ENCODE measurements at places on chromosomes 3 and 15.

- no peak for DNase-seq
Observed at GRCh38 chr3:38468765-38469164, 15.1 kb downstream of the ACVR2B start.

GRCh38 chr3:170622369-170623159, 36.7 kb upstream of the SLC7A14 start:
- no peak for DNase-seq

GRCh38 chr15:92112180-92112579, 258.7 kb downstream of the SLCO3A1 start:
- no peak for DNase-seq

DNA sequence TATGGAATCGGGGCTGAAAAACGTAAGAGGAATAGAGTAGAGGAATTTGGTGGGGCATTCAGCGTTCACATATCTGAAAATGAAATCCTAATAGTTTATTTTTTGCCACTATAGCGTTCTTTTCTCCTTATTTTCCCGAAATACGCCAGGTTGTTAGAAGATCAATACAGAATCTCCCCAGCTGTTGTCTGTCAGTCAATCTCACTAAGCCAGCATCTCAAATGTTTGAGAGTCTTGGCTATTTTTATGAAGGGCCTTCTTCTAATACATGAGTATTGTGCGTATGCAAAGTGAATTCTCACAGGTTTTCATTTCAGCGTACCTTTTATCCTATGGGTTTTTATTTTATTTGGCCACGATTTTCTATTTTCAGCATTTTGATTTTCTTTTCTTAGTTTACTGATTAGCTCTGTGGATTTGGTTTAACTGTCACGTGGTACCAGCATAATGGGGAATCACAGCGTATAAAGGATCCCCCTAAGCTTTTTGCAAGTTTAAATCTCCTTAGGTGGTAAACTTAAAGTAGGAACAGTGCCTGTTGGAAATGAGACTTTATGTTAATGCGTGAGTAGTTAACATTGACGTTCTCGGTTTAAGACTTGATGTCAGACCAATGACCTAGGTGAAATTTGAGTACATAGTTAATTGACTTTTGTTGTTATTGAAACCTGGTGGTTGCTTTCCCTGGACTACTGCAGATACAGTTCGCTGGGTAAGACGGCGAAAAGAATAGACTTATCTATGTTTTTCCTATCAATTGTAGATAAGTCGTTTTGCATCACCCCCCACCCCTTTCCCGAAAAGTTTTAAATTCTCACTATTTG, 1.3 kb downstream of the FXR1 start:
- no peak for DNase-seq

DNA sequence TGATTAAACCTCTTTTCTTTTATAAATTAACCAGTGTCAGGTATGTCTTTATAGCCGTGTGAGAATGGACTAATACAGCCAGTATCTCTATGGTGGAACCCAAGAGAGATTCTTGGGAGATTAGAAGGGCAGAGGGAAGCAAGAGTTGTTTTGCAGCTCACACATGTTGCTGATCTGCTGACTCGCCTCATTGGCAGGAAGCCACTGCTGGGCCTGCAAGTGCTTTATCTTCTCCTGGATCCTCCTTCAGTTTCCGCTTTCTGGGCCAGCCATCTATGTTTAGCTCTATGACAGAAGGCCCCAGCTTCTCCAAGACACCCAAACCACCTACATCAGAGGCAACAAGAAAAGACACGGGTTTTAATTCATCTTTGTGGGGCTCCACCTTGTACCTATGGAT, 23.4 kb upstream of the GALNT15 start:
- no peak for DNase-seq

- no peak for DNase-seq
Observed at GRCh38 chr3:44000586-44000985, 241.1 kb upstream of the TOPAZ1 start.

- no peak for DNase-seq
Observed at GRCh38 chr3:38579551-38580449, 69.7 kb downstream of the SCN5A start.

- DNase-seq = no peak
Observed at GRCh38 chr3:189232790-189233189, 61.0 kb downstream of the TPRG1 start.

GRCh38 chr3:117728226-117728625, 1018.6 kb downstream of the TUSC7 start:
- DNase-seq = no peak

DNA sequence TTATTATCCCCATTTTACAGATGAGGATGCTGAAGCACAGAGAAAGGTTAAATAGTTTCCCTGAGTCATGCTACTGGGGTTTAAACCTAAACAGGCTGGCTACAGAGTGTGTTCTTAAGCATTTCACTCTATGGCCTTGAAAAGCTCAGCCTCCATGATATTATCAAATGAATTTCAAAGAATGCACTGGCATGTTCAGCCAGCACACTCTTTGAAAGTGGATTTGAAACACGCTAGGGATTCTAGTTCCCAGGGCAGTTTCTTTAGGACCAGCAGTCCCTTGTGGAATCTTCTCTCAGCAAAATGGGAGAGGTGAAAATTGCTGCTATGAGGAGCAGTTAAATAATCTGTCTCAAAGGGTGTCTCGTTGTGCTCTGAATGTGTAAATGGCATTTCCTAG, 213.3 kb downstream of the EPHB1 start:
- DNase-seq = no peak

DNA sequence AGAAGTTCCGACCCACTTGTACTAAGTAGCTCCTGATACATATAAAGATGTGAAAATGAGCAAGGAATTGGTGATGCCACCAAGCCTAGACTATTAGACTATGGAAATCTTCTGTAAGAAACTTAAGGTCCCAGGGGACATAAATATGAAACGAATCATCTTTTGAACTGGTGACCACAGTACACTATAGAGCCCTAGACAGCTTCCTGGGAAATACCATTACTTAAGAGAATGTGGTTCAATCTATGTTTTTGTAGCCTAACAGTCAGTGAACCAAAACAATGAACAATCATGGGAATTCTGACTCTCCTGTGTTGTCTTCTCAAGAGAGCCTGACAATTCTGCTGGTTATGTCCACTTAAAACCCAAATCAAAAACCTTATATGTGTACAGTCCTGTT, 191.6 kb downstream of the GREM1 start:
- no peak for DNase-seq

- DNase-seq = no peak
Observed at GRCh38 chr3:1216856-1217255, 124.0 kb downstream of the CNTN6 start.

- DNase-seq = no peak
Observed at GRCh38 chr3:177905173-177906125, 630.8 kb upstream of the KCNMB2 start.

DNA sequence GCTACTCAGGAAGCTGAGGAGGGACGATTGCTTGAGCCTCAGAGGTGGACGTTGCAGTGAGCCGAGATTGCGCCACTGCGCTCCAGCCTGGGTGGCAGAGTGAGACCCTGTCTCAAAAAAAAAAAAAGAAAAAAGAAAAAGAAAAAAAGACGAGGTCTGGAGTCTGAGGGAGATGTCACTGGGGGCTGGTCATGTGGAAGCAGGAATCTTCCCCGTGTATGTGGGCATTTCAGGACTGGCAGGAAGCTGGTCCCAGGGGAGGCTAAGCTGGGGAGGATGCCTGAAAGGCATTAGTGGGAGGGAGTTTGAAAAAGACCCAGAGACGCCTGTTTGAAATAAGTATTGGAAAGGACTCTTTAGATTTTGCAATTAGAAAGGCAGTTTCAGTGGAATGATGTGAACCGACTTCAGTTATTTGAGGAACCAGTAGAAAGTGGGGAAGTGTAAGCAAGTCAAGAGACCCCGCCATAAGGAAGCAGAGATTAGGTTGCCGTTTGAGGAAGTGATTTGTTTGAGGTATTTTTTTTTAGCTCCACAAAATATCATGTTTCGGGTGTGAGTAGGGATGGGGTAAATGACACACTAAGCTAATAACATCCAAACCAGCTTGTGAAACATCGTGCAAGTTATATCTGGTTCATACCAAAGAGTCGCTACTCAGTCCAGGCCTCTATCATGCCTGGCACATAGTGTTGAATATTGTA, 55.5 kb downstream of the ST6GAL1 start:
- DNase-seq = no peak

DNA sequence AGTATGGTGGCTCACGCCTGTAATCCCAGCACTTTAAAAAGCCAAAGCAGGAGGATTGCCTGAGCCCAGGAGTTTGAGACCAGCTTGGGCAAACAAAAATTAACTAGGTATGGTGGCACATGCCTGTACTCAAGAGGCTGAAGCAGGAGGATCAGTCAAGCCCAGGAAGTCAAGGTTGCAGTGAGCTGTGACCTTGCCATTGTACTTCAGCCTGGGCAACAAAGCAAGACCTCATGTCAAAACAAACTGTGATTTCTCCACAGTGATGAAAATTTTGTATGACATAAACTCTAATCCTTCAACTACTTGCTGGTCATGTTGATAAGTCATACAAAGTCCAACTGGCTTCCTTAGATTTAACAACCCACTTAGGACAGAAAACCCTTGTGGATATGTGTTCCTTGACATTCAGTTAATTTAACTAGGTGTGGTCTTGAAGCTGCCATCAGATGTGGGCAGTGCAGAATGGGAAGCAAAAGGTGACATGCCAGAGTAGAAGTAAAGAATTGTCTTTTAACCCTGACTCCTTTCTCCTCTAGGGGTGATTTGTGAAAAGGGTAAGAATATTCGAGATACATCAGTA, 263.3 kb downstream of the PTPRG start:
- DNase-seq = no peak

DNA sequence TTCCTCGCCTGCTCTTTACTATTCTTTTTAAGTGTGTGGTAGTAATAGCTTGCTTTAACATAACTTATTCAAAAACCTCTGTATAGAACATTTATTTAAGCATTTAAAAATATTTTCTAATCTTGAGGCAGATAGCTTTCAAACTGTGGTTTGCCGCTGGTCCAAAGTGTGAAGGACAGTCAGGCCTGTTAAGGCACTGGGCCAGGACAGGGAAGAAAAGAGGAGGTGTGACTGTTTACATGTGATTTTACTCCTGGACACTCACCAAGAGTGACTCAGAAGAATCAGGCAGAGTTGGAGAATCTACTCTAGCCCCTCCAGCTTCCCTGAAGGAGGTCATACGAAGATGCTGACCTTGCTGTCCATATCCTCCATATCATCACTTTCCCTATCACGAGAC, 44.7 kb downstream of the CEP152 start:
- DNase-seq = no peak

DNA sequence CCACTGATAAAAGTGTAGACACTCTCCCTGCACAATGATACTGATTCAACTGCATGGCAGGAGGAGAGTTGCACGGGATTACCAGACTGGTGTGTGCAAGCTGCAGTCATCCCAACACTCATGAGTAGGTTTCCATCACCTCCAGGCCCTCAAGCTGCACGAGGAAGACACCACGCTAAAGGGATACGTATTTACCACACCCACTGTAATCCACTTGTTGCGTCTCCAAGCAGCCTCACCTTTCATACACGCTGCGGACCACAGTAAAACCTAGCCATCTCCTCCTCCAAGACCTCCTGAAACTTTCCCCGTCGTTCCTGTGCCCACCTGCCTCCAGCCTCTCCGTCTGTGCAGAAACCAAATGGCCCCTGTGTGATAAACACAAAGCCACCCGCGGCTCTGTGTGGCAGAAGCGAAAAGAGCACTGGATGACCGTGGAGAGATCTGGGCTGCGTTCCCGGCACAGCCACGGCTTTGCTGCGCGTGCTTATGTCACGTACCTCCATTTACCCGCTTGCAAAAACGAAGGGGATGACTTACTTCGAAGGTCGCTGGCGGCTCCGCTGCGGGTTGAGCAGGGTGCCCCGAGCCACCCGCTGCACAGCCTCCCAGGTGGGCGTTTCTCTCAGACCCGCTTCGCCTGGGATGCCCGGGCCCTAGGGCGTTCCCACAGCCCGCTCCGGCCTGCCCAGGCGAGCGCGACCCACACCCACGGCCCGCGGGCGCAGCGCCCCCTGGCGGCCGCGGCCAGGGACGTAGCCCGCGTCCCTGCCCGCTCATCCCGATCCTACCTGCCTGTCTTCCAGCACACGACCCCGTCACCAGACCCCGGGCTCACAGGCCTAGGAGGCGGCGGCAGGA, 643 bp downstream of the ABCC5 start:
- DNase-seq = peak; percentile 47

GRCh38 chr3:78178740-78179363, 1139.0 kb downstream of the ROBO2 start:
- DNase-seq = no peak

DNA sequence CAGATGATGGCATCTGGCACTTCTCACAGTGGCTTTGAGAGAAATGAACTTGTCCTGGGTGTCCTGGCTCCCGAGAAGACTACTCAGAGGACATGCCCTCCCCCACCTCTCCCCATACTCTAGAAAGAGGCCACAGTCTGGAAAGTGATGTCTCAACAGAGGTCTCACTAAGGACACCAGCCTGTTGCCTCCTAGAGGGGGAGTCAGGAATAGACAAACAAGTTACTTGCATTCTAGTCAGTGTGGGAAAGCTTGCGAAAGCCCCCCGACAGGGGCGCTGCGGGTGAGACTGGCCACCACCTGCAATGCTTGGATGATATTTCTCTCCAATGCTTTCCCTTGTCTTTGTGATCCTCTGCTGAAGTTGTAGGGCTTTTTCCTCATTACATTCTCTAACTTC, 17.2 kb downstream of the B4GALT4 start:
- DNase-seq = no peak

DNA sequence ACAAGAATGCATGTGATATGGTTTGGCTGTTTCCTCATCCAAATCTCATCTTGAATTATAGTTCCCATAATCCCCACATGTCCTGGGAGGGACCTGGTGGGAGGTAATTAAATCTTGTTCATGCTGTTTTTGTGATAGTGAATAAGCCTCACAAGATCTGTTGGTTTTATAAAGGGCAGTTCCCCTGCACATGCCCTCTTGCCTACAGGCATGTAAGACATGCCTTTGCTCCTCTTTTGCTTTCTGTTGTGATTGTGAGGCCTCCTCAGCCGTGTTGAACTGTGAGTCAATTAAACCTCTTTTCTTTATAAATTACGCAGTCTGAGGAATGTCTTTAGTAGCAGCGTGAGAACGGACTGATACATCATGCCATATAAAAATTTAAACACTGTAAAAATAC, 1537.0 kb downstream of the OTOL1 start:
- no peak for DNase-seq

DNA sequence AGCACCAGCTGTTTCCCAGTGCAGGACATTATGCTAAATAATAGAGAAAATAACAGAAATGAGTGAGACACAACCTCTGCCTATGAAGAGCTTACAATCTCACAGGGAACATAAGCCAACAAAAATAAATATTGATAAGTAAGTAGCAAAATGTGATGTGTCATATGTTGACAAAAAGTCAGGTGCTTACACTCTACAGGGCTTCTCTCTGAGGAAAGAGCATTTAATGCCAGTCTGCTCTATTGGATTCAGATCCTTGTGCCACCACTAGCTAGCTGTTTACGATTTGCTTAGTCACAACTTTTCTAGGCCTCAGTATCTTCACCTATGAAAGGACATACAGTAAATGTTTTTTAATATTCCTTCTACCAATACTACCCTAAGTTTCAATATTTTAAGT, 500.9 kb upstream of the NAALADL2 start:
- DNase-seq = no peak

GRCh38 chr15:50051811-50052419, 67.1 kb downstream of the ATP8B4 start:
- no peak for DNase-seq
